ENCODE measurements at places on chromosomes 4 and X. TPM values are rescaled to one million over a fixed set of nuclear protein-coding genes. Genes with fewer than 3 reads are reported as not detected.

Gene NDST3
- total RNA-seq, result 0.14 TPM

- H3K27me3 ChIP-seq, result no peaks in the 10 kb centered on the region
- no peaks in the 10 kb centered on the region for H3K36me3 ChIP-seq
- peak; percentile 41 for DNase-seq
- no peak overlapping the region for H3K4me3 ChIP-seq
These were observed 7.9 kb downstream of the TET2 start for GRCh38 chr4:105154576-105154975.

- no peaks in the 10 kb centered on the region for H3K4me1 ChIP-seq
- no peaks in the 10 kb centered on the region for H3K36me3 ChIP-seq
- no peaks in the 10 kb centered on the region for H3K27me3 ChIP-seq
- no peak for DNase-seq
- H3K4me3 ChIP-seq, result no peak overlapping the region
These were observed 444.7 kb downstream of the PCDH10 start for GRCh38 chr4:133593764-133594163.

- peaks cover 7% of the 10 kb centered on the region for H3K4me1 ChIP-seq
- no peaks in the 10 kb centered on the region for H3K36me3 ChIP-seq
- peak overlapping the region; percentile 94 for H3K27ac ChIP-seq
- DNase-seq, result no peak
These were observed 566 bp downstream of the LARP7 start for GRCh38 chr4:112637552-112637866.

DNA sequence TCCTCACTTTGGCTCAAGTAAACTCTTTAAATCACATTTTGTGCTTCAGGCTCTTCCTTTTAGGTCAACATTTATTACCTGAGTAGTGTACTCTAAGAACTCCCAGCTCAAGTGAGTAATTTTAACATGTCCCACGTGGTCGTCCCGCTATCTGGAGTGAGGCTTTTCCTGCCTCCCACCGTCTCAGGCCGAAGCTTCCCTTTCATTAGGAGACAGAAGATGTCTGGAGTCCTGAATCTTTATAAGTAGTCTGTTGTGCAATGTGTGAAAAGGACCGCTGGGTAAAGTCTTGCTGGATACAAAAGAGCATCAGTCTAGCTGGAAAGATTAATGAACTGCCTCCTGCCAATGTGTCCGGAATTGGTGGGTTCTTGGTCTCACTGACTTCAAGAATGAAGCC, 117.7 kb upstream of the NEIL3 start:
- no peaks in the 10 kb centered on the region for H3K27me3 ChIP-seq
- H3K4me1 ChIP-seq, result no peaks in the 10 kb centered on the region
- no peak overlapping the region for H3K4me3 ChIP-seq
- H3K27ac ChIP-seq, result no peak overlapping the region
- H3K36me3 ChIP-seq, result no peaks in the 10 kb centered on the region

- no peak overlapping the region for H3K27ac ChIP-seq
- H3K27me3 ChIP-seq, result no peaks in the 10 kb centered on the region
- no peaks in the 10 kb centered on the region for H3K4me1 ChIP-seq
- H3K36me3 ChIP-seq, result no peaks in the 10 kb centered on the region
- no peak overlapping the region for H3K4me3 ChIP-seq
These were observed 180.0 kb downstream of the DHRSX start for GRCh38 chrX:2320580-2321327.

All from transverse colon (tissue), 4 donors.